Stimulated activated CD4-positive, alpha-beta T cell treated with anti-CD3 and anti-CD28 coated beads, Interleukin-12 subunit alpha, Interleukin-12 subunit beta, amount 100 ng/mL, for 24 hours (primary cell): ENCODE measurements at places on chromosomes 12 and 14.

GRCh38 chr14:54478636-54479215 is 10.1 kb downstream of the GMFB start:
- no peak for DNase-seq

DNA sequence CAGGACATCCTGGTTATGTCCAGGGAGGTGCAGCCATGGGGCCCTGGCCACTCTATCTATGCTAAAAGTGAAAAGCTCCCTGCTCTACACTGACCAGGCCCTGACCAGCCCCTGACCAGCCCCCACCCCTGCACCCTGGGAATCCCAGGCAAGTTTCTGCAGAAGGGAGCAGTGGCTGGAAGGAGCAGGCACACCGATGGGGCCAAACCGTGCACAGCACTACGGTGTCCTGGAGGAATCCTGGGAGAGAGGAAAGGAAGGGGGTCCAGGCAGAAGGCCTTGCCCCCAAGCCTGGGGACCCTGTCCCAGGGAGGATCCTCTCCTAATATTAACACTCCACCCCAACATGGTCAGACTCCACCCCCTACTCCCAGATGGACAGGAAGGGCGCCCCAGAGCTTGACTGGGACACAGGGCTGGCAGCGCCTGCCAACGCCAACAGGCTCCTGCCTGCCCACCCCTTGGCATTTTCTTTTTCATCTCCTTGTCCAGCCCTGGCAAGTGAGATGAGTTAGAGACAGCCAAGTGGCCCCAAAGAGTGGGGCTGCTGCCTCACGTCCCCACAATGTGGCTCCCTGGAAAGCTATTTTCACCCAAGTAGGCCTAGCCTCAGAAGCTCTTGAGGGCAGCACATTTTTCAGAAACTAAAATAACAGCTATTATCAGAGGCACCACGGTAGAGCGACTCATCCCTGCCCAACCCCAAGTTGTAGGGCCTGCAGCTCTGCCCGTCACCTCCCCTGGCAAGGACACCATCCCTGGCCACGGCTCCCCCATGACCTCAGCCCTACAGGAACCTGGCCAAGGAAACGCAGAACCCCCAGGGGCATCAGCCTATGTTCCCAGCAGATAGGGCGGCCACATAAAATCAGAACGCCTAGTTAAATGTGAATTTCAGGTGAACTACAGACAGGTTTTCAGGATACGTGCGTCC is 82.6 kb downstream of the SCARB1 start:
- DNase-seq: no peak

- no peak for DNase-seq
Observed at GRCh38 chr12:24894879-24895278, 54.0 kb downstream of the BCAT1 start.

- DNase-seq: no peak
Observed at GRCh38 chr12:125098676-125099408, 33.6 kb downstream of the AACS start.

DNA sequence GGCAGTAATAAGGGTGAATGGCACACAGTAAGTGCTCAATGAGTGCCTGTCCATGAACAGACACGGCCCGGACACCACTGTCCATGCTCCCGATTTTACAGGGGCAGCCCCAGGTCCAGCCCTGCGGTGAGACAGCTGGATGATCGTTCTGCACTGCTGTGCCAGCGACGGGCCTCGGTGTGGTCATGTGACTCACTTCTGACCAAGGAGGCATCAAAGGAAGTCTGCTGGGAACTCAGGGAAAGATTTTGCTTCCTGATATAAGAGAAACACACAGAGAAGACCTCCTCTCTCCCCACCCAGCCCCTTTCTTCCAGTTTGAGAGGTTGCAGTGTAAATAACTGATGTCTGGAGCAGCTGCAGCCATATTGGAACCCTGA is 126.6 kb downstream of the SCARB1 start:
- no peak for DNase-seq

DNA sequence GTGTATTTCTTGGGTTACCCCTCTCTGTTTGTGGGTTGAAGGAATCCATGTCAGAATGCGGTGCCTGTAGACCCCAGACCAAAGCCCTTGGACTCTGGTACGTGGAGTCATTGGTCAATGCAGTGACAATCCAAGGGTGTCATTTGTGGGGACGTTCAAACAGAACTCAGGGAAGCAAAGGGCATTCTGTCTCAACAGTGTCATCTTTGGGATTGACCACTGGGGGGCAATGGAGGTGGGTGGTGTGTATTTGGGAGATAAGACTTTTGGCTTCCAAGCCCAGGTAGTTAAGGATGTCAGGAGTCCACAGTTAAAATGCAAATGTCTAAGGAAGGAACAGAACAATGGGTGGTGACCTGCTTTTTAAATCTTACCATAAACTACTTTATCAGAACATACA is 54.6 kb upstream of the CCDC175 start:
- no peak for DNase-seq

DNA sequence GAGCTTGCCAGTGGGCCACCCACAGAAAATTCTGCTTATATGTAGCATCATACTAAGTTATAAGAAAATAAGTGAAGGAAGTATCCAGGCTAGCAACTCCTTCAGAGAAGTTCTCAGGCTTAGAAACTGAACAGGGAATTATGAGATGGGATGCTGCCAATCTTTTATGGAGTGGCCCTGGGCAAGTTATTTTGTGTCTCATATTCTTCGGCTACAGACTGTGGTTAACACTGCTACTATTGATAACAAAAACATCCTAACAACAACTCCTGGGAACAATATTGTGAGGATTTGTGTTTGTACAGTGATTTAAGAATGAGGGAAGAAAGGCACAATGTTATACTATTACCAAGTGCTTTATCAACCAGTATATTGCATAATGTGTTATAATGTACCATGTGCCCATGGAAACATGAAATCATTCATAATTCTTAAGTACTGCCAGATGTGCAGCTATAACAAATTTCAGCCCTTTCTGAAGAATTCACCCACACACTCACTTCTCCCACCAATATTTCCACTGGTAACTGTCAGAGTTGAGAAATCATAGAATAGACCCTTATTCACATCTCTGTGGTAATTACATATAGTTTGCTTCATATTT is 113.3 kb upstream of the SOX5 start:
- no peak for DNase-seq

DNA sequence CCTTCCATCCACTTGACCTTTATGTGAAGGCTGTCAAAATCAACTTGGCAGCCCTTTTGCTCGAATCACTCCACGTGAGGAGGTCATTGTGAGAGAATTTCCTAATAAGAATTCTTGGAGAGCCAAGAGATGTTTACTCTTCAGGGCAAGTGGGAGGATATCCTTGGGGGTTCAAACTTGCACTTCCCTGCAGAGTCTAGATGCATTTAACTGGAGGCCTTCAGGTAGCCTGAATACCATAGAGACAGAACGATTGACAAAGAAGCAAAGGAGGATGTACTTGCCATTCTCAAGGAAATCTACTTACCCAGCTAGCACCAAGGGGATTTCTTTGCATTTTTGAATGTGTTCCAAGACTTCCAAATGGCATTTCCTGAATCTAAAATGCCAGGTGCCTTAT is 1702.6 kb upstream of the FLRT2 start:
- DNase-seq: no peak

DNA sequence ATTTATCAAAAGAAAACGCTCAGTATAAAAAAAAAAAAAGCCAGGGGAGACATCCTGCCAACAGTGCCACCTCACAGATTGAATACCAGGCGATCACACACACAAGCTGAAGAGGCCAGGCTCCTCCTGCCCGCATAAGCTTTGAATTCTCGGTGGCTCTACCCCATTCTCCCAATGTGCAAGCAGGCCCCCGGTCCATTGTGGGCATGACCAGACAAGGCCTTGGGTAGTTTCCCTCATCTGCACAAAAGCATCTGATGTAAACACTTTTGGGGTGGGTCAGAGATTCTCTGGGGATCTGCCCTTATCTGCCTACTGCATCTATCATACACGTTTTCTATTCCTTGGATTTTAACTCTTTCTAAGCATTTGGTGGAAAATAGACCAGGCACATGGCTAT is 16.2 kb downstream of the KLRF2 start:
- DNase-seq: no peak

GRCh38 chr12:118874698-118875548 is 106.4 kb upstream of the SRRM4 start:
- no peak for DNase-seq

- no peak for DNase-seq
Observed at GRCh38 chr12:132363661-132364347, 34.4 kb upstream of the GALNT9 start.

- no peak for DNase-seq
Observed at GRCh38 chr12:123805173-123805572, 43.1 kb downstream of the DNAH10 start.

DNA sequence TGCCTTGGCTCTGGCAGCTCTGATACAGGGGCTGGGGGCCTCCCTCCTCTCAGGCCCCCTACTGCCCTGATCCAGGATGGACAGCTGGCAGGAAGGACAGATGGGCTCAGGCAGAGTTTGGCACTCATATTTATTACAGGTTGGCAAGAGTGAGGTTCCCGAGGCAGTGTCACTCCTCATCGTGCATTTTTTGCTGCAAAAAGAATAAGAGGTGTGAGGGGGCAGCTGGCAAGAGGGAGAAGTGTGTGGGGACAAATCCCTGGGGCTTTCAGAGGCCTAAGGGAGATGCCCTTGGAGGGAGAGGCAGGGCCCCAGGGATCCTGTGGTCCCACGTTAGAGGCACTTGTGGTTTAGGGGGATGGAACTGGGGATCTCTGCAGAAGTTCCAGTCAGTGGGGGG is 5.0 kb downstream of the CMTM5 start:
- DNase-seq: no peak

DNA sequence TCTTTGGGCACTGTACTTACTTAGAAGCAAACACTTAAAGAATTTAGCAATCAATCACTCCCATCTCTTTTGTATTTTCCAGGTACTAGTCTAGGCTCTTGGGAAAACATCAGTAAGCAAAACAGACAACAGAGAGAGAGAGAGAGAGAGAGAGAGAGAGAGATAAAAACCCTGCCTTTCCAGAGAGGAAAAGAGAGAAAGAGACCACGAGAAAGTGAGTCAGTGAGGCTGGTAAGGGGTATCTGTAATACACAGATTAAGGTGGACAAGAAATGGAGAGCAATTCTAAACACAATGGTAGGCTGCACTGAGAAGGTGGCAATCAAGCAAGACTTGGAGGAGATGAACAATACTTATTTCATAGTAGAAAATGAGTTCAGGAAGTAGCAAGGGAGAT is 119.9 kb upstream of the OVCH1 start:
- DNase-seq: no peak
